Adipocyte (in vitro differentiated cells): ENCODE measurements at places on chromosomes 2 and 18.
A peak's percentile ranks its signal among the peaks of the same experiment; 100 is the strongest.

- no peak for DNase-seq
These were observed 101.4 kb downstream of the MEIS1 start for GRCh38 chr2:66536290-66536673.

- DNase-seq: no peak
These were observed 6.9 kb downstream of the SCN7A start for GRCh38 chr2:166487171-166487570.

DNA sequence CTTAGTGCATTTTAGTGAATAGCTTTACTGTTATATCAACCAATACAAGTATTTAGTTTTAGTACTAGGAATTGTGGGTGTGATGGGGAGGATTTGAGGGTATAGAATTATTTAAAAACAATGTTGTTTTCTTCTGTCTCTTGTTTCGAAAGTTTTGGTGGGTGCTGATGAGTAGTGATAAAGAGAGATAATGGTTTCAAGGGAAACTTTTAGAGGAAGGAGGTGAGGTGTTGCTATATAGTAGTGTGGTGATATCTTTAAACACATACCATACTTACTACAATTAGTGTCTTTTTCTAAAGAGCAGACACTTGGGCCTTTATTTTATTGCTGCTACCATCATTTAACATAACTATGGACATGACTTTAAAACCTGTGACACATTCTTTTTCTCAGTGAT, 10.5 kb downstream of the IMPACT start:
- DNase-seq: no peak

DNA sequence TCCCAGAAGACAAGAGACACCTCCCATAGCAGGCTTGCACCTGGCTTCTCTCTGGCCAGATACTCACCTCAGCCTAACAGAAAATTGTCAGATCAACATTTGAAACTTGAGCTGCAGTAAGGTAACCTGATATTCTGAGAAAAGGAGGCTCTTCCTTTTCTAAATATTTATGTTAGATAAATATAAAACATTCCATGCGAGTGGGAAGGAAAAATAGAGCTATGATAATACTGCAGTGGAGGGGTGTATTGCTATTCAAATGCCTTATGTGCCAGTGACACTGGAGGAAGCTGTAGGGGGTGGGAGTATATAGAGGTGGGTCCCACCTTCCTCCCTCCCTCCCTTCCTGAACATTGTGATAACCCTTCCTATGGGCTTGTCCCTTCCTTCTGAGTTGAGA, 515.5 kb upstream of the CHAC2 start:
- peak; percentile 10 for DNase-seq

- no peak for DNase-seq
These were observed 33.1 kb upstream of the TTC39C start for GRCh38 chr18:23981369-23981980.

DNA sequence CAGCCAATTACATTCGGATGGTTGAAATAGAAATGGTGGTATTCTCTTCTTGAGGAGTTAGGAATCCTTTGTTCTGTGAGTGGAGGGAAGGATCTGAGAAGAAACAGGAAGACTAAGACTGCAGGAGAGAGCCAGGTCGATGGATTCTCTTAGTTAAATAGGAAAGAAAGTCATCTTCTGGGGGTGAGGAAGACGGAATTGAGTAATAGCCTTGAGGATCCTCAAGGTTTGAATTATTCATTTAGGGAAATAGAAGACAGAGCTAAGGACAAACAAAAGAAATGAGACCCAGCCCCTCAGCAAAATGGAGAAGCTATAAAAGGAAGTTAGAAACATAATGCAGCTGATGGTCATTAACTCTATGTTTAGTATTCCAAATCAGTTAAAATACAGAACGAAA, 1.8 kb downstream of the LAPTM4A start:
- peak; percentile 60 for DNase-seq

GRCh38 chr18:69980509-69980908, 32.8 kb upstream of the CD226 start:
- no peak for DNase-seq

DNA sequence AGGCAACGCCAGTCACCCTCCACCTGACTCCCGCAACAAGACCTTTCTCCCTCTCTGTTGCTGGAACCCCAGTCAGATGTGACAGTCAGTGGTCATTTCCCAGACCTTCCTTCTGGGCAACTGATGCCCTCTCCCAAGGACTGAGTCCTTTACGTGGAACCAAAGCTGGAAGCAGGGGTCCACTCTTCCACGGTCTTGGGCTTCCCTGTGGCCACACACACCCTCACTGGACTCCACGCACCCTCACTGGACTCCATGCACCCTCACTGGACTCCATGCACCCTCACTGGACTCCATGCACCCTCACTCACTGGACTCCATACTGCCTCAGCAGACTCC, 7.1 kb downstream of the PTMA start:
- no peak for DNase-seq

DNA sequence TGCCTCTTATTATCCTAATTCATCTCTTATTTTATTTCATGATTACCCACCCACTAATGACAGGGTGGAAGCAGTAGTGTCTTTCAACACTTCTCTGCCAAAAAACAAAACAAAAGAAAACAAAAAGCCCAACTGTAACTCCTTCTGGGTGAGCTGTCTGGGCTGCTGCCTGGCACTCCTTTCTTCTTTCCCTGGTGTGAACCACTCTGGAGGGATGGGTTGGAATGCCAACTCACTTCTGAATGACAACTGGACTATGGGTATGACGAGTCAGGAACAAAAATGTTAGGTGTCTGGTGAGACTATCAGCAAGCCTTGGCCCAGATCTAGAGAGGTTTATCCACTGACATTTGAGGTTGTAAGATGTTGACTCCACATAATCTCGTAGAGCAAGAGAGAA, 88.3 kb upstream of the ITGB6 start:
- no peak for DNase-seq

DNA sequence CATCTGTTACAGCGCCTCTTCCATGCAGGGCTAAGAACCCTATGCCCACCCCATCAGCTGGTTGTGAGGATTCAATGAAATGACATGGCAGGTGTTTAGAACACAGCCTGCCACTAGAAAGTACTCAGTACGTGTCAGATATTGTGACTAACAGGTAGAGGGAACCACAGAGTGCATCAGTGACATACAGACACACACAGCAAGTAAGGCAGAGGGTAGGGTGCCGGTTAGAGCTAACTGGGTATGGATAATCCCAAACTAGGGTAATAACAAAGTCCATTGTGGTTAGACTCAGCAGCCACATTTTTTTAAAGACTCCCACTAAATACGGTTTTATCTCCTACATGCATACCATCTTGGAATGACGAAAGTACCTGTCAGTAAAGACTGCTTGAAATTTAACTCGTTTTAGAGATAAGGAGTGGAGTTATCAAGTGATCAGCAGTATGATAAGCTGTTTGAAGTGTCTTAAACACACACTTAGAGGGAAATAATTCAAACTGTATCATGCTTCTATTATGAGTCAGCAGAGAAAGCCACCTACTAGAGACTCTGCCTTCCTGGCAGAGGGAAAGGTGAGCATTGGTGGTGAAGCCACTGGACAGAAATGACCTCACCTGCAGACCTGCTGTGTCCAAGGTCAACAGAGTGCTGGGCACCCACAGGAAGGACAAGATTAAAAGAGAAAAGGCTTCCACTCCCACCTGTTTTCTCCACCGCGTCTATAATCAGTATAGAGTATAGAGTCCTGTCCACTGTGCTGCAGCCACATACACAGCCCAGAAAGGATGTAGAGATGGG, 20.6 kb downstream of the MPPE1 start:
- no peak for DNase-seq

DNA sequence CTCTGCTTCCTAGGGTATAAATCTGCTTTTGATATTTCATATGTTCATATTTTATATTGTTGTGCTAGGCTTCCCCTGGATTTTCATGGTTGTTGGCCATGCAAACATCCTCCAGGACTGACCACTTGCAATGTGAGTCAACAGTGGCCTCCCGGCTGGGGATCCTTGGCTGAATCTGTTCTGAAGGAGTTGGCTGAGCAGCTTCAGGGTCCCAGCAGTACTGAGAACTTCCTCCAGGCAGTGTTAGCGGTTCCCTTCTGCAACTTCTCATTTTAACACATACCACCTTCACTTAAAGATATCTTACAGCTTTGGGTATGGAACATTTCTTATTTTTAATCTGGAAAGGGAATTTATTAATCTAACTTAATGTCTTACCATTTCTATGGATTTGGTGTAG, 122.1 kb downstream of the DTNB start:
- peak; percentile 20 for DNase-seq

DNA sequence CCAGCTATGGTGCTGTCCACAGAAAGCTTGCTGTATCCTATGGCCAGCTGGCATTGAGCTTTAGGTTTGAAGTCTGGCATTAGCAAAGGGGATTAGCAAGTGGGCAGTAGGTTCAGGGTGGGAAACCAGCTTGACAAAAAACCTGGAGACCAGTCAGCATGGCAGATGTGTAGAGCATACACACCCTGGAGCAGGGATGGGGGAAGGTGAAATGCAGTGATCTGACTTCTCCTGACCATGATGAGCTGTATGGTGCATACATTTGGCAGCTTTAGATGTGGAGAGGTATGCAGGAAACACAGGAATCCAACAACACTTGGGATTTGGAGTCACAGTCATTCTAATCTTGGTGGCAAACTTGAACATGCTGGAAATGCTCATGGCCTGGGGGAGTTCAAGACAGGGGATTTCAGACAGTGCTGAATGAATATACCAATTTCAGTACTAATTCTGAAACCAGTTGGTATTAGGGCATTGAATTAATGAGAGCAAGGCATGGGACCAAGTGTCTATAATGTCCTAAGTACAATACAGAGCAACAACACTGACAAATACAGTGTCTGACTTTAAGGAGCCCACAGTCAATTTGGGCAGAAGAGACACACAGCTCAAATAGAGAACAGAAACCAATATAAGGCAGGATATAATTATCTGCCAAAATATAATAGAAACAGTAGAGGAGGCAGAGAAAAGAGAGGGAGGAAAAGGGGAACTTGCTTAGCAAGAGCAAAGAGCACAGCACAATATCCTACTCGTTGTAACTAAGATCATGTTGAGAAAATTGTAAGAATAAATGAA, 11.8 kb downstream of the ARHGAP15 start:
- no peak for DNase-seq

DNA sequence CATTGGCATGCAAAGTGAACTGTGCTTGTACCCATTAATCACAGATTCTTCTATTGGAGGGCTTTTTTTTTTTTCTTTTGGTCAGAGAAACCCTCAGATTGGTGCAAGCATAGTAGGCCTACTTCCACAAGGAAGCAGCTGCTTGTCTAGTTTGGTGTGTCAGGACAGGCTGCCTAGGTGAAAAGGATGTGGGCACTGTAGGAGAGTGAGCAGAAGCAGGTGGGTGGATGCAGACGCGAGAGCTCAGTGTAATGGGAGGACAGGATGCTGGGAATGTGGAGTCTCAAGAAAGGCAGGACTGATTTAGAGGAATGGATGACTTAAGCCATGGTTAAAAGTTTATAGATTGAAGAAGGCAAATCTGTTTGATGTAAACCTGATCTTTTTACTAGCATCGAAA, 3.1 kb downstream of the ELP2 start:
- DNase-seq: no peak

DNA sequence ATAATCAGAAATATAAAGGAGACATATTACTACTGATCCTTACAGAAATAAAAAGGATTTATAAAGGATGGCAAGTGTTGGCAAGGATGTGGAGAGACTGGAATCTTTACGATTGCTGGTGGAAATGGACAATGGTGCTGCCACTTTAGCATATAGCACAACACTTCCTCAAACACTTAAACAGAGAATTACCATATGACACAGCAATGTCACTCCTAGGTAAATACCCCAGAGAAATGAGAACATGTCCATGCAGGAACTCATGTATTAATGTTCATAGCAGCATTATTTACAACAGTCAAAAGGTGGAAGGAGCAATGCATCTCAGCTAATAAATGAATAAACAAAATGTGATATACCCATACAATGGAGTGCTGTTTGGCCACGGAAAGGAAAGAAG, 137.5 kb downstream of the NDUFA10 start:
- DNase-seq: no peak

DNA sequence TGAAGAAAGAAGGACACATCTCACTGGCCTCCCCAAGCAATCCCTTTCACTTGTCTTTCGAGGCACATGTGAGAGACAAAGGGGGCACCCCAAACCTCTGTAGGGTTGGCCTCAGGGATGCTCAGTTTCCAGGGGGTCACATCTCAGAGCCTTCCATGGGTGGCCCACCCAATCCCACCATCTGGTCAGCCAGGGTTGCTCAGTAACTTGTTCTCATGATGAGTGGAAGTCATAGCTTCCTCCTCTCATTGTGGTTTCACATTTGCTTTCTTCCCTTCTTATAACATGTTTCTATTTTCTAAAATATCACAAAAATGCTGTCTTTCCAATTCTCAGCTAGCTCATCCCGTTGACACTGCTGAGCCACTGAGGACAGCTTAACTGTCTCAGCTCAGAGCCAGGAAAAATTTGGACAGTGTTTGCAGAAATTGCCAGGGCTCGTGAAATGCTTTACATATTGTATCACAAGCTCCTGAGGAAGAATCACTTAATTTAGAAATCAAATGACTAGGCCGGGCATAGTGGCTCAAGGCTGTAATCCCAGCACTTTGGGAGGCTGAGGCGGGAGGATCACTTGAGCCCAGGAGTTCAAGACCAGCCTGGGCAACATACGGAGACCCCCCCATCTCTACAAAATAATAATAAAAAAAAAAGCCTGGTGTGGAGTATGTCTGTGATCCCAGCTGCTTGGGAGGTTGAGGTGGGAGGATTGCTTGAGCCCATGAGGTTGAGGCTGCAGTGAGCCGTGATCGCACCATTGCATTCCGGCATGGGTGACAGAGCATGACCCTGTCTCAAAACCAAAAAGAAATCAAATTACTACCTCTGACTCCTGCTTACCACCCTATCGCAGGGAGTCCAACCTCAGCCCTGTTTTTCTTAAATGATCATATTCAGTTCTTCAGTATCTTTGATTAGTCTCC, 129.3 kb downstream of the PRKCE start:
- DNase-seq: no peak

GRCh38 chr2:39998617-39999016, 219.6 kb upstream of the THUMPD2 start:
- DNase-seq: no peak

GRCh38 chr18:48884771-48885170, 66.0 kb downstream of the SMAD7 start:
- no peak for DNase-seq

GRCh38 chr2:218853766-218854165, 5.8 kb upstream of the WNT6 start:
- peak; percentile 33 for DNase-seq

DNA sequence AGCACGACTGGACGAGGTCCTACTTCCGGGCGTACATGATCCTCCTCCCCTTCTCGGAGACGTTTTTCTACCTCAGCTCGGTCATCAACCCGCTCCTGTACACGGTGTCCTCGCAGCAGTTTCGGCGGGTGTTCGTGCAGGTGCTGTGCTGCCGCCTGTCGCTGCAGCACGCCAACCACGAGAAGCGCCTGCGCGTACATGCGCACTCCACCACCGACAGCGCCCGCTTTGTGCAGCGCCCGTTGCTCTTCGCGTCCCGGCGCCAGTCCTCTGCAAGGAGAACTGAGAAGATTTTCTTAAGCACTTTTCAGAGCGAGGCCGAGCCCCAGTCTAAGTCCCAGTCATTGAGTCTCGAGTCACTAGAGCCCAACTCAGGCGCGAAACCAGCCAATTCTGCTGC, 24.8 kb downstream of the LYPD1 start:
- DNase-seq: no peak

- no peak for DNase-seq
These were observed 68.9 kb downstream of the ZNF521 start for GRCh38 chr18:25282896-25283703.
